ENCODE measurements at places on chromosomes 1 and 21.

- peak; percentile 3 for DNase-seq
These were observed 20.8 kb downstream of the EPHA8 start for GRCh38 chr1:22584001-22584562.

- DNase-seq = peak; percentile 38
These were observed 53.1 kb downstream of the NBPF6 start for GRCh38 chr1:108503062-108503733.

- no peak for DNase-seq
These were observed 2.4 kb downstream of the ATP8B2 start for GRCh38 chr1:154327466-154328317.

DNA sequence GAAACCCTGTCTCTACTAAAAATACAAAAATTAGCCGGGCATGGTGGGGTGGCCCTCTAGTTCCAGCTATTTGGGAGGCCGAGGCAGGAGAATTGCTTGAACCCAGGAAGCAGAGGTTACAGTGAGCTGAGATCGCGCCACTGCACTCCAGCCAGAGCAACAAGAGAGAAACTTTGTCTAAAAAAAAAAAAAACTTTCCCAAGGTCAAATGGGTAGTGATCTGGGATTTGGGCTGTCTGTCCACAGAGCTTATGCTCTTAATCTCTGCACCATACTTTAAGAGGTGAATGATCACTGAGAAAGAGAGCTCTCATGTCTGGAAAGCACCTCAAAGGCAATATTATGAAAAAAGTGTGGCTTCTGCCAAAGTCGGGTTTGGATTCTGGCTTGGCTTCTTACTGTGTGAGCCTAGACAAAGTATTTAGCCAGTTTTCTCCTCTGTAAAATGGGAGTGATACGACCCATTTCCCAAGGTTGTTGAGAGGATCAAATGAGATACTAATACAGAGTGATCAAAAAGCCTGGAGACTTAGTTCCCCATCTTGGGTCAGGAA, 34.4 kb downstream of the ATP2B4 start:
- DNase-seq = no peak

GRCh38 chr1:27545271-27545670, 55.3 kb upstream of the WASF2 start:
- no peak for DNase-seq

DNA sequence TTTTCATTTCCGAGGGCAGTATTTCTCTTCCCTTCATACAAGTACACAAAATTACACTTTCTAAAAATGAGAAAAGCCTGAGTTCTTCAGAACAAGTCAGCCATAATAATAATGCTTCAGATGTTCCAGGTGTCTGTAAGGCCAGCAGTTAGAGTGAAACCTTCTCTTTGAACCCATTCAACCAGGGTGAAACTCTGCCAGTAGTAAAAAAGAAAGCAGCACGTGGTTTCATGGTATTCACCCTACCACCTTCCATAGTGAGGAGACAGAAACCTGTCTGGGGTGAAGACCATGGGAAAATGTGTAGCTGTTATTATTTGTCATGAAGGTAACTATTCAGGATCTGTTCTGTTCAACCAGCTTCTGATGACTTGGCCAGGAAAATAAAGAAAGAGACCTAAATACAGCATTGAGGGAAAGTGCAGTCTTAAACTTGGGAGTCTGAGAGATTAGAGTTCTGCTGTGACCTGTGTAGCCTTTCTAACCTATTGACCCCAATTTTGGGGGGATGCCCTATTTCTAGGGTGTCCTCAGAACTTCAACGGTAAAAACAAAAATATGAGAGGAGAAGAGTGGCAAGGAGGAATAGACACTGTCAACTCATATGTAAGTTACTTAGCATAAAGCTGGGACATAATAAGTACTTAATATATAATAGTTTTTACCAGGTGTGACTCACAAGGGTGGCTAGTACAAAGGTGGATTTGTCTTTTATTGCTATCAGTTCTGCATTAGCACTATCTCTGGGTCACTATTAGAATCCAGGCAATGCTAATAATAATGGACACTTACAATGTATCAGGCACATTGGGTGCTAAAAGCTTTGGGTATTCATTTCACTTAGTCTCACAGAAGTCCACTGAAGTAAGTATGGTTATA, 70.0 kb upstream of the TNFSF4 start:
- DNase-seq = no peak

GRCh38 chr21:28458446-28458845, 534.2 kb downstream of the LTN1 start:
- no peak for DNase-seq

- DNase-seq = no peak
These were observed 1143.6 kb upstream of the ADGRL2 start for GRCh38 chr1:80657044-80657643.

GRCh38 chr21:45253180-45253579, 34.5 kb downstream of the POFUT2 start:
- DNase-seq = peak; percentile 36

All from iris pigment epithelial cell (primary cell).